ENCODE measurements at places on chromosomes 4 and X.

GRCh38 chr4:76087007-76087769 lies 12.7 kb downstream of the ART3 start:
- DNase-seq: no peak

DNA sequence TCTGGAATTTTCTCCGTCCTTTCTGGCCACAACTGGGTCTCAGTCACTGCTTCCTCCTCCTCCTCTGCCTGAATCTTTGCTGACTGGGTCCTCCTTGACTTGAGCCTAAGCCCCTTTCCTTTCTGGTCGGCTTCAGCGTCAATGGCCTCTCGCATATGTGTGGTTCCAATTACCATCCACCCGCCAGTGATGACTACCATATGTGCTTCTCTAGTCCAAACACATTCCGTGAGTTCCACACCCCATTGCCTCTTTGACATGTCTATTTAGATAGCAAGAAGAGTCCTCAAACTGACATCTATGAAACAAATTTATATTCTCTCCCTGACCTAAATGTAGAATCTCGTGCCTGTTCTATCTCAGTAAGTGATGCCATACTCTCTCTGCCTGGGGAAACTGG lies 19.8 kb downstream of the MXRA5 start:
- DNase-seq: no peak

GRCh38 chr4:73387552-73387951 lies 16.5 kb upstream of the ALB start:
- no peak for DNase-seq

DNA sequence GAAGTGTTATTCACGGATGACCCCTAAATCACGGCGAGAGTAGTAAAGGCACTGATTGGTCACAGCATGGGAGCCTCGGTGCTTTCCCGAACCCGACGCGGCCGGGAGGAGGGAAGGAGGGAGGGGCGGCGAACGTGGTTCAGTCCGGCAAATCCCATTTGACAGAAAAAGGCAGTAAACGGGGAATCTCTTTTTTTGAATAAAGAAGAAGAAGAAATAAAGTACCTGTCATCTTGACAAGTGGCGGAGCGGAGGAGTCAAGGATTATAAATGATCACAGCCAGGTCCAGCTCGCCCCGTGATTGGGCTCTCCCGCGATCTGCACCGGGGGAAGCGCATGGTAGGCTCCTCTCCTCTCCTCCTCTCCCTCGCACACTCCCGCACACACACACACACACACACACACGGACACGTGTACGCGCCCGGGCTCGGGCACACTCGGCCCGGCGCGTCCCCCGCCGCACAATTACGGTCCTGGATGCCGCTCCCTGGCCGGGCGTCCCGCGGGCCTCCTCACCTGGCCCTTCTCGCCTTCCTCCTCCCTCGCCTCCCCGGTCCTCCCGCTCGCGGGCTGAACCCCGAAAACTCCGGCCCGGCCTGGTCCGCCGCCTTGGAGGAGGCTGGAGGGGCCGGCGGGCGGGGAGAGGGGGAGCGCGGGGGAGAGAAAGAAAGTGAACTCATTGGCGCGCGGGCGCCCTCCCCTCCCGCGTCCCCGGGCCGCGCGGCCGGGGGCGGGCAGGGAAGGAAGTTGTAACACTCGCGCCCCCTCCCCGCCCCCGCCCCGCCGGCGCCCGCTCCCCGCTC lies 99.2 kb upstream of the TENM3 start:
- DNase-seq: no peak

DNA sequence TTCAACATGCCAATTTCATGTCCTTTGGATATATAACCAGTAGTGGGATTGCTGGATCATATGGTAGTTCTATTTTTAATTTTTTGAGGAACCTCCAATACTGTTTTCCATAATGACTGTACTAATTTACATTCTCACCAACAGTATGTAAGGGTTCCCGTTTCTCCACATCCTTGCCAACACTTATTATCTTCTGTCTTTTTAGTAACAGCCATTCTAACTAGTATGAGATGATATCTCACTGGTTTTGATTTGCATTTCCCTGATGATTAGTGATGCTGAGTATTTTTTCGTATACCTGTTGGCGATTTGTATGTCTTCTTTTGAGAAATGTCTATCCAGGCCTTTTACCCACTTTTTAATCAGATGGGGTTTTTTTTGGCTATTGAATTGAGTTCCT lies 133.5 kb upstream of the MED14 start:
- DNase-seq: no peak

All from stimulated activated CD8-positive, alpha-beta memory T cell treated with anti-CD3 and anti-CD28 coated beads, Interleukin-2, amount 100 ng/mL, for 1 hour (primary cell).